ENCODE measurements at places on chromosomes 16 and 17.

GRCh38 chr16:88960516-88960915, 16.5 kb downstream of the CBFA2T3 start:
- no peak for DNase-seq

GRCh38 chr17:50256826-50257618, 17.2 kb upstream of the TMEM92 start:
- no peak for DNase-seq

DNA sequence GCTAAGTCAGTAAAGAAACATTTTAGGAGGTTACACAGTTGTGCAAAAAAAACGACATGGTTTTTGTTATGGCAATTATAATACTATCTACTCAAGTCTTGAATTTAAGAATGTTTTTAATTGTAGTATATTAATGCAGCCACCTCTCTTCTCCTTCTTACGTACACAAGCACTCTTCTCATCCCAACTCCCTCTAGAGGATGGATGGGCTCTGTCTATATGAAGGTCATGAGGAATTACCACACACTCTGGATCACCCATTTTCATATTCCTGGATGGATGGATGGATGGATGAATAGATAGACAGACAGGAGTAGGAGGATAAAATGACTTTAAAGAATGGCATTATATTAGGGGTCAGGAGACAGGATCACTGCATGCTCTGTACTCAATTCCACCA, 120.0 kb downstream of the PHKB start:
- no peak for DNase-seq

- no peak for DNase-seq
Measured at GRCh38 chr17:83014297-83014696, 65.1 kb upstream of the METRNL start.

Data from GM04504 (cell line).